ENCODE measurements at places on chromosomes 6 and 20. TPM values are rescaled to one million over a fixed set of nuclear protein-coding genes. Genes with fewer than 3 reads are reported as not detected.

The TSBP1 gene
- total RNA-seq: not detected

The CDC40 gene
- 25.9 TPM for total RNA-seq

The ADAM33 gene
- total RNA-seq: 15.4 TPM

The CLIC1 gene
- total RNA-seq: 283 TPM

The ITPR3 gene
- total RNA-seq: 107 TPM

The ARMH2 gene
- 0.50 TPM for total RNA-seq
